CD4-positive, alpha-beta T cell treated with Interleukin-2 at 100 ng/mL for 4 hours (primary cell): ENCODE measurements at places on chromosomes 3 and 15.

GRCh38 chr3:131962982-131963381 lies 71.8 kb downstream of the CPNE4 start:
- no peak for DNase-seq

DNA sequence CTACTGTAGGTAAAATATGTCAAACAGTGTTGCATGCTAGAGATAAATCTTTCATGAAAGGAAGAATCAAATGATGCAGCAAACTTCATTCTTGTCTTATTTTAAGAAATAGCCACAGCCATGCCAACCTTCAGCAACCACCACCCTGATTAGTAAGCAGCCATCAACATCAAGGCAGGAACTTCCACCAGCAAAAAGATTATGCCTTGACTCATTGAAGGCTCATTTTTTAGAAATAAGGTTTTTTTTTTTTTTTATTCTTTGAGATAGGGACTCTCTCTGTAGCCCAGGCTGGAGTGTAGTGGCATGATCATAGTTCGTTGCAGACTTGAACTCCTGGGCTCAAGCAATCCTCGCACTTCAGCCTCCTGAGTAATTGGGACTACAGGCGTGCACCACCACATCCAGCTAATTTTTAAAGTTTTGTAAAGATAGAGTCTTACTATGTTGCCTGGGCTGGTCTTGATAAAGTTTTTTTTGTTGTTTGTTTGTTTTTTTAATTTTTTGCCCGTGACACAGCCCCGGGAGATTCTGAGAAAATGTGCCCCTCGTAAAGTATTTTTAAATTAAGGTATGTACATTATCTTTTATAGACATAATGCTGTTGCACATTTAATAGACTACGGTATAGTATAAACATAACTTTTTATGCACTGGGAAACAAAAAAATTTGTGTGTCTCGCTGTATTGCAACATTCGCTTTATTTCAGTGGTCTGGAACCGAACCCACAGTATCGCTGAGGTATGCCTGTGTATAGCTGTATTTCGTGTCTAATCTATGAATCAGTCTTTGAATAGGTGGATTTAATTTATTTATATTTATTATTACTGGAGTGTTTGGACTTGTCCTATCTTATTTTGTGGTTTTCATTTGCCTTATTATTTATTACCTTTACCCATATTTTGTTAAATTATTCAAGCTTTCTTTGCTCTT lies 23.3 kb downstream of the SNRK start:
- peak; percentile 29 for DNase-seq

DNA sequence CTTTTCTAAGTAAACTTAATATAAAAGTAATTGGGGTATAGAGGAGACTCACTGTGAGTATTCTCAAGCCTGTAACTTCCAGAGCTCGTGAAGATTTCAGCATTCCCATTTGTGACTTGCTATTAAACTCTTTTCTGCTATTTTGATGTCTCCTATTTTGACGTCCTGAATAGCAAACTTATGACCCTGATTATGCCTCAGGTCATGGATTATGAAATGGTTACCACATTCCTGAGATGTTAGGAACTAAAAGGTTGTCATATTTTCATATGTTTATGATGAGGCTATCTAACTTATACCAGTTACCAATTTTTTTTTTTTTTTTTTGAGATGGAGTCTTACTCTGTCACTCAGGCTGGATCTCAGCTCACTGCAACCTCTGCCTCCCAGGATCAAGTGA lies 105.5 kb downstream of the ATG7 start:
- DNase-seq = no peak

DNA sequence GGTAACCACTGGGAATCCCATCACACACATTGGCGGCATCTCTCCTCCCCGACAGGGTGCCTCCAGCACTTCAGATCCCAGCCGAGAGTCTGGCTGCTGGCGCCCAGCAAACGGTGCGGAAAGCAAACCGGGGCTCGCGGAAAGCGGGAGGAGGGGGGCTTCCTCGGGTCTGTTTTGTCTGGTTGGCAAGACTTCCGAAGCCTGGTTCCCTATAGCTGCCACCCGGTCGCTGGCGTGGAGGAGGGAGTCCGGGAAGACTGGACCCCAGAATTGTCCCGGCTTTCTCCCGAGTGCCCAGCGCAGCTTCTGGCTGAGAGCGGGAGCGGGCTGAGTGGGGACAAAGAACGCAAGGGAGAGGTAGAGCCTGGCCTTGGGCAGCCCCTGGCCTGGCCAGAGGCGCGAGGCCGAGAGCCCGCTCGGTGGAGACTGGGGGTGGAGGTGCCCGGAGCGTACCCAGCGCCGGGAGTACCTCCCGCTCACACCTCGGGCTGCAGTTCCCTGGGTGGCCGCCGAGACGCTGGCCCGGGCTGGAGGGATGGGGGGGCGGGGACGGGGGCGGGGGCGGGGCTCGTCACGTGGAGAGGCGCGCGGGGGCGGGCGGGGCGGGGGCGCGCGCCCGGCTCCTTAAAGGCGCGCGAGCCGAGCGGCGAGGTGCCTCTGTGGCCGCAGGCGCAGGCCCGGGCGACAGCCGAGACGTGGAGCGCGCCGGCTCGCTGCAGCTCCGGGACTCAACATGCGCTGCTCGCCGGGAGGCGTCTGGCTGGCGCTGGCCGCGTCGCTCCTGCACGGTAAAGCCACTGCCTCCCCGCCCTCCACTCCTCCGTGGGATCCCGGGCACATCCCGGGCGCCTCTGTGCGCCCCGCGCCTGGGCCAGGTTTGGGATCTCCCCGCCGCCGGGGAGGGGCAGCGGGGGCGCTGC lies at the start of gene CHRNA7:
TSS of gene CHRNA7 (plus strand) at position 654 of the 920 bp plus-strand sequence. CDS start at position 734, 80 bp downstream.
- DNase-seq = no peak

DNA sequence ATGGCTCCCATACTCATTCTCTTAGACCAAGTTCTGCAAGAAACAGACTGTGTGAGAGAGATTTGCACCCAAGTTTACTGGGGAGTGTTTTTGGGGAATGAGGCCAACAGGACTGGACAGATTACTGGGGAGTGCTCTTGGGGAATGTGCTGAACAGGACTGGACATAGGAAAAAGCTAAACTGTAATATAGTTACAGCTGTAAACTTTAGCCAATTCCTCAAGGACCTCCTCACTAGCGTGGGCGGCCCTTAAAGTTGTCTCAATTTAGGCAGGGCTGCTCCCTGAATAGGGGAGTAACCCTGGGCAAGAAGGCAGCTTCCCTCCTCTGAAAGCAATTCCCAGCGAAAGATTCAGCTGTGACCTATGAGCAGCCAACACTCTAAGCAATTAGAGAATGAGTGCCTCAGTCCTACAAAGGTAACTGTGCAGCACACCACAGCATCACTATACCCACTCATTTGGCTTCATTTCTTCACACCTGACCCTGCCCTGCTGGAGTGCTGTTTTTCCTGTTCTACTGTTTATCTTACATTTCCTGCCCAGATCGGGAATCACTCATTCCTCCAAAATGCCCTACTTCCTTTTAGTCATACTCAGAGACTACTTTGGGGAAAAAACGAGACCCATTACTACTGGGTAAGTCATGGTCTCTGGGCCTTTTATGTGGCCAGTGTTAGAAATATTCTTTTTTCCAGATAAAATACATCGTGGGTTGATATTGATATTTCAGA lies 41.3 kb upstream of the TRIM42 start:
- no peak for DNase-seq

- DNase-seq = no peak
These were observed 993 bp downstream of the STXBP5L start for GRCh38 chr3:120908795-120909601.

DNA sequence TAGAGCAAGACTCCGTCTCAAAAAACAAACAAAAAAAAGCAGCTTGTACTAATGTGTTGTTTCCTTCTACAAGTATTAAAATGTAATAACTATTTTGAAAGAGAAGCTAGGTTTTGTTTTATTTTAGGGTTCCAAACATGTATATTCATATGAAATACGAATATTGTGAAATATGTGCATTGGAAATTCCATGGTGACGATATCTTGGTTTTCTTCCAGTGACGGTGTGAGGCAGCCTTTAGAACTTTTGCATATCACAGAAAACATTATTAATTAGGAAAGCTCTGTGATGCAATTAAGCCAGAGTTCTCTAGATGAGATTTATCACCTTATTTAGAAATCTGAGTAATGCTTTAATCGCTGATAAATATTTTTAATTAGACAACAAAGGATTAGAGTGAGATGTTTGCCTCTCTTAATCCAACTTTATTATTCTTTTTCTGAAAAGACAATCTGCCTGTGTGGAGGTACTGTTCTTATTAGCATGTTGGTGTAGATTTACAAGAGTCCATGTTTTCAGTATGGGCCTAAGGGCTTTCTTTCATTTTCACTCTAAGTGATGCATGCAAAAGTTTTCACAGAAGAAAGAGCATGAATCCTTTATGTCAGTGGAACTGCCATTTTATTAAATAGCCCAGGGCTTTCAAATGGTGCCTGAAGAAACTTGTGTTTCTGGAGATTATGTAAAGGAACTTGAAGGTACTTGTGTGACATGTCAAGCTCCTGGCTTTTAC lies 37.7 kb upstream of the SAMMSON start:
- no peak for DNase-seq

GRCh38 chr3:146772211-146772743 lies 167.1 kb upstream of the PLSCR5 start:
- DNase-seq = no peak

DNA sequence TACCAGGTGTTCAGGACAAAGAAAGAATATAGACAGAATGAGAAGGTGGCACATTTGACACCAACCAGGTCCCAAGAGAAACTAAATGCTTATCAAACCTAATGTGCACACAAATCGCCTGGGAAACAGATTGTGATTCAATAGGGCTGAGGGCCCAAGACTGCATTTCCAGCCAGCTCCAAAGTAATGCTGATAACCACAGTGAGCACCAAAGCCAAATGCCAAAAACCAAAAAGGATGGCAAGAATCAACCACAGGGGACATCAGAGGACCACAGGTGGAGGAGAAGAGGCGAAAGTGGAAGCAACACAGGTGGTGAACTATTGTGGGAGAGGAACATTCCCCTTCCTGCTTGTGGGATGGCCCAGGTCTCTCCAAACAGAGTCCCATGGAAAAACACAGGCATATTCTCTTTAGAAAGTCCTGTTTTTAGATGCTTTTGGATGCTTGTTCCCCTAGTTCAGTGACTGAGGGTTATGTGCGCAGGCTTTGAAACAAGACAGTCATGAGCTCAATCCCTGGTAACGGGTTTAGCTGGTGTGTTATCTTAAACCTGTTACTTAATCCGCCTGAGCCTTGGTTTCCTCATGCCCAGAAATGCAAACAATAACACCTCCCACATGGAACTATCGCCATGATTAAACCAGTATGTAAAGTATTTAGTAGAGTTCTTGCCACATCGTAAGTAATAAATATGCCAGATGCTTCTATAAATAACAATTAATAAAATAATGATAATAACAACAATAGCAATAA lies 241.7 kb downstream of the ATP8B4 start:
- no peak for DNase-seq

- no peak for DNase-seq
These were observed 66.2 kb upstream of the TPM1 start for GRCh38 chr15:62976301-62976881.

DNA sequence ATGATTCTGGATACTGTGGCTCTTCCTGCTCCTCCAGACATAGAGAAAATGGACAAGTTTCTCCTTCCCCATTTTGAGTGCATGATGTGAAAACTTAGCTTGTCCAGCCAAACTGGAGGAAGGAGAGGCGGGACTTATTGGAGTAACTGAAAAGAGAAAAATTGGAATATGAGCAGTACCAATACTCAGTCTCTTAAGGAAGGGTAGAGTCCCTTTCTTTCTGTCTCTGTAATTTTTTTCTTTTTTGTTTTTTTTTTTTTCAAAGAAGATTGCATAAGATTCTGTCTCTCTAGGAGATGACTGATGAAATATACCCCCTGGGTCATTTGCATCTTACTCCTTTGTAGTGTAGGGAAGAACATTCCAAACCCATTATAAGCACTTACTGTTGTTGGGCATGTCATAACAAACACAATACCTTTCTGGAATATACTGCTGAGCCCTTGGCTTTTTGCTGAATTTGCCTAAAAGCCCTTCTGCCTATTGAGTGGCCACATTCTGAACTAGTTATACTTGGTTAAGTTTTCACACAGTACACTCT lies 498.1 kb upstream of the TPRG1 start:
- DNase-seq = no peak

DNA sequence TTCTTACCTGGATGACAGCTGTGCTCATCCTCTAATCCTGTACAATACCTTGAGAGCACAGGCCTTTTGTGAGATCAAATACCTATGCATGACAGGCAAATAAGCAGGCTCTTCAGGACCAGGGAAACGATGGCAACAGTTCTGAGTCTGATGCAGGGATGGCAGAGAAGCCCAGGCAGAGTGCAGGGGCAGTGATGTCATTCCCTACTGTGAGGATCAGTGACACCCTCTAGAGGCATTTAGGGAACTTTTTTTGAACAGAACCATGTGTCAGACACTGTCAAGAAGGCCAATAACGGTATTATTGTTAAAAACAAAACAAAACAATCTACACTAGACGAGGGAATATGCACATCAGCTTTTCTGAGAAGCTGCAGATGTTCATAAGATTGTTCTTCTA lies 314.8 kb upstream of the CTDSPL start:
- no peak for DNase-seq

GRCh38 chr3:72186400-72186855 lies 401.5 kb upstream of the PROK2 start:
- DNase-seq = no peak
